NCI-H524 treated with DMSO at 0.1 percent for 48 hours (cell line): ENCODE measurements at places on chromosomes 7 and 10.

DNA sequence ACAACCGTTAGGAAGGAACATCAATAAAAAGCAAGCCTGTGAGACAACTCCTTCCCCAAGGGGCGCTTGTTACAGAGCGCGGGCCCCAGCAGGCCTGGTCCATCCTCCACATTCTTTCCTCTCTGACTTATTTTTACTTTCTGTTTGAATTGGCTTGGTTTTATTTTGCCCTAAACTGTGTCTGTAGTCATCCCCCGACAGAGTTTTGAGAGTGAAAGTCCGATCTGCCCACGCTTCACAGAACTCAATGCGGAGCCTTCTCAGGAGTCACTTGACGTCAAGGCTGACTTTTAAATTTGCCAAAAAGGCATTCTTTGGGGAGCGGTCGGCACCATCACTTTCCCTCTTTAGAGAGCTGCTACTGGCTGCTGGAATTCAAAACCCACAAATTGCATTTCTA lies 150.1 kb upstream of the KLF6 start:
- DNase-seq, result no peak

GRCh38 chr7:80699045-80699638 lies 60.7 kb downstream of the CD36 start:
- no peak for DNase-seq

GRCh38 chr10:124493214-124493882 lies 31.7 kb downstream of the LHPP start:
- peak; percentile 49 for DNase-seq

DNA sequence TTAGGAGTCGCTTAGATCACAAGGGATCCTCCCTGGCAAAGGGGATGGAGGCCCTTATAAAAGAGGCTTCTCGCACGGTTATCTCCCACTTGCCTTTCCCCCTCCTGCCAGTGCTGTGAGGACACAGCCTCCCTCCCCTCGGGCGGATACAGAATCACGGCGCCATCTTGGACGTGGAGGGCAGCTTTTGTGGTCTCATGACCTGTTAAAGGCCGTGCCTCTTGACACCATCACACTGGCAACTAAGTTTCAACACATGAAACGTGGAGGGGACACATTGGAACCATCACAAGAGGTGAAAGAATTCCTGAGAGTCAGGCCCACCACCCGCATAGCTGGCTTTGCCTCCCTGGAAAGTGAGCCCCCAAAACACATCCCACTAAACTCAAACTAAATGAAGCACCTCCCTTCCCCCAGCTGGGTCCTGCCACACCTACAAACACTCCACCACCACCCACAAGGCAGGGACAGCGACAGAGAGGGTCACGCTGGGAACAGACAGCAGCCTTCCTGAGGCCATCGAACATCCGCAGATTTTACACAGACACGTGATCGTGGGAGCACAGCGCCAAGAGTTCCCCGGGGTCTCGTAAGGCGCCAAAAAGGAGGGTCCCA lies 110.6 kb downstream of the TCERG1L start:
- DNase-seq, result no peak

DNA sequence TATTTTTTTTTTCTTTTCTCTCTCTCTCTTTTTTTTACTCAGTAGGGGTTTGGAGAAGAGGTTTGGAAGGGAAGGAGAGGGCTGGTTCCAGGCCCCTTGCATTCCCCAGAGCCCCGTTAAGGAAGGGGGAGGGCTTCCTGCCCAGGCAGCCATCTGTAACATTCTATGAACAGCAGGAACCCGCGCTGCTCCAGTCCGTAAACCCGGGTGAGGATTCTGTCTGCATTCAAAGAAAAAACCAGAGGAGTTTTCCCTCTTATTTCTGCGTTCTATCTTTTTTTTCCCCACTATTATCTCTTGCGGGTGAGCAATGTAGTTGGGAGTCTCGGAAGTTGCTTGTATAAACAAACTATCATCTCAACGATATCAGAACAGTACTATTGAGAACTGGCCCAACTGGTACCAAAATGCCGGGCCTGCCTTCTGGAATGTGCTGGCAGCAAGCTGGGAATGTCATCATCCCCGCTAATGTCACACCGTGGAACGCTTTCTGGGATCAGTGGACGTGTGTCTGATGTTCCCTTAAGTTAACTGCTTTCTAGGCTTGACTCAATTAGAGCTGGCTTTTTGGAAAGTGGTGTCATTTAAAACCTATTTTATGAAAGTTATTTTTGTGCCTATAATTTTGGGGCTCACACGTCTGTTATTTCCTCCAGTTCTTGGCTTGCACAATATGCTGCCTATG lies 153.1 kb upstream of the MEOX2 start:
- peak; percentile 13 for DNase-seq

- DNase-seq, result no peak
Measured at GRCh38 chr10:110612087-110612486, 32.0 kb upstream of the RBM20 start.

GRCh38 chr7:96136600-96137239 lies 185.2 kb downstream of the SLC25A13 start:
- no peak for DNase-seq

GRCh38 chr10:24209946-24210491 lies 1.1 kb downstream of the KIAA1217 start:
- DNase-seq, result no peak
